AG10803 (cell line): ENCODE measurements at places on chromosomes 2 and 18.

DNA sequence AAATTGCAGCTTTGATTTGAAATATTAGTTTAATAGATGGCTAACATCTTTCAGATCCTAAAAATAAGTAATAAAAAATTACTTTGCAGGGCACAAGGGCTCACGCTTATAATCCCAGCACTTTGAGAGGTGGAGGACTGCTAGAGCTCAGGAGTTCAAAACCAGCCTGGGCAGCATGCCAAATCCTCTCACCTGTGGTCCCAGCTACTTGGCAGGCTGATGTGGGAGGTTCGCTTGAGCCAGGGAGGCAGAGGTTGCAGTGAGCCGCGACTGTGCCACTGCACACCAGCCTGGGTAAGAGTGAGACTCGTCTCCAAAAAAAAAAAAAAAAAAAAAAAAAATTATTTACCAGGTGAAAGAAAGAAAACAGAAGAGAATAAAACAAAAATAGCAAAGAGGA, 449.8 kb downstream of the NRXN1 start:
- no peak for DNase-seq

- no peak for DNase-seq
Observed at GRCh38 chr18:44771956-44772917, 91.5 kb downstream of the SETBP1 start.

DNA sequence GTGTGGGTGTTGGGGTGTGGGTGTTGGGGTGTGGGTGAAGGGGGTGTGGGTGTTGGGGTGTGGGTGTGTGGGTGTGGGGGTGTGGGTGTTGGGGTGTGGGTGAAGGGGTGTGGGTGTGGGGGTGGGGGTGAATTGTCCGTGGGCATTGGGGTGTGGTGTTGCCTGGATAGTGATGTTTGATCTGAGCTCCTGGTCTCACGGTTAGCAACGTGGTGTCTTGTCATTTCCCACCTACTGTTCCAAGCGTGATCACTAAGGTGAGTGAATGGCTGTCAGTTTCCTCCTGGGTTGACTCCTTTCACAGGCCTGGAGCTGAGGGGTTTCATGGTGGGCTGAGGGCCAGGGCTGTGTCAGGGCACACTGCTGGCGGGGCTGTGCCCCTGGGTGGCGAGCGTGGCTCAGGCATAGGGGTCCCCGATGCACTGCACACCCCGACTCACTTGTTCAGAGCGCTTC, 27.2 kb downstream of the RTP5 start:
- DNase-seq, result no peak

- peak; percentile 56 for DNase-seq
Observed at GRCh38 chr18:58723810-58724602, 52.7 kb downstream of the MALT1 start.

DNA sequence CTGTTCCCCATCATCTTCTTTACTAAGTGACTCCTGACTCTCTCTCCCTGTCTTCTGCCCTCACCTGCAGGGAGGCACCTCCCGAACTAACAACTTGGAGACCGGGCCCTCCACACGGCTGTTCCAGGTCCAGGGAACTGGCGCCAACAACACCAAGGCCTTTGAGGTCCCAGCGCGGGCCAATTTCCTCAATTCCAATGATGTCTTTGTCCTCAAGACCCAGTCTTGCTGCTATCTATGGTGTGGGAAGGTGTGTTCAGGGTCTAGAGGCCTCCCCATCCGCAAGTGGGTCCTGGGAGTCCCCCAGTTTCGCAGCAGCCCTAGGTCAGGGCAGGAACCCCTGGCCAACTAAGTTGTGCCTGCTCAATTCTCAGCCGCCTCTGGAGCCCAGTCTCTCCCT, 15.5 kb downstream of the VIL1 start:
- DNase-seq, result no peak

- no peak for DNase-seq
Observed at GRCh38 chr2:26724784-26725520, 32.4 kb downstream of the KCNK3 start.

- DNase-seq, result no peak
Observed at GRCh38 chr2:236215761-236216333, 47.7 kb upstream of the GBX2 start.

DNA sequence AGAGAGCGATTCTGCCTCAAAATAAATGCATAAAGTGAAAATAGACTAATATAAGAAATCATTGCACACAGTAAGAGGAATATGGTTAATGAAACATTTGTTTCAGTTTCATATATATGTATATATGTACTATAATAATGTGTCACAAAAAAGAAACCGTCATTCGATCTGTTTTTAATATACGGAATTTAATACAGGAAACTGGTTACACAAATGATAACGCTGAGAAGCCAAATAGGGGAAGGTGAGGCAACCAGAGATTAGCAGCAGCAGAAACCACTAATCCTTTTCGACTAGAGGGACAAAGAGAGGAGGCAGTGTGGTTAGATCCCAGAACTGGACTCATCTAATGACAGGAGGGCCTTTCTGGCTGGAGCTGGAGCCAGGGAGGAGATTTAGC, 64.2 kb upstream of the GREB1L start:
- no peak for DNase-seq
